Esophagus mucosa (tissue), 1 donor: ENCODE measurements at places on chromosomes 12 and 14. TPM values are rescaled to one million over a fixed set of nuclear protein-coding genes. Genes with fewer than 3 reads are reported as not detected.

GRCh38 chr14:81133400-81133799 lies 87.4 kb downstream of the GTF2A1 start:
- ATAC-seq: no peak

DNA sequence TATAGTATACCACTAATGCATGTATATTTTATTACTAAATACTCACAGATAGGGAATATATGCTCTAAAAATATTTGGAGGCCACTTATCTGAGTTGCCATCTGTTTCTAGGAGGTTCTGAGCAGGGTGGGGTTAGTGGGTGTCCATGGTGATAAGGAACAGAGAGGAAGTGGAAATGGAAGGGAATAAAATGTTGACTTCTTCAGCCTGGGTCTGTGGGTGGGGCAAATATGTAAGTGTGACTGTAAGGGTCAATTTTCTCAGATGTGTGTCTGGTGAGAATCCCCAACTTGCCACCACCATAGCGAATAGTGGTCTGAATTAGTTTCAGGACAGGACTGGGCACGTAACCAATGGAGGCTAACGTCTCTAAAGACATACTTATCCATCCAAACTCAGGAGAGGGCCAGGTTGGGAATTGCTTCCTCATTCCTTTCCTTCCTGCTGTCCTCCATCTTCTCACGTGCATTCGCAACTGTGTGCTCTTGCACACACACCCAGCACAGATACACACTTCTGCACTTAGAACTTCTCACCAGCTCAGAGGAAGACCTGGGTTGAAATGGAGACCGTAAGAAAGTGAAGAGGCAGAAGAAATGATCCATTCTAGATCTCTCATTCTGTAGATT lies 54.2 kb upstream of the GZMB start:
- no peak for ATAC-seq

DNA sequence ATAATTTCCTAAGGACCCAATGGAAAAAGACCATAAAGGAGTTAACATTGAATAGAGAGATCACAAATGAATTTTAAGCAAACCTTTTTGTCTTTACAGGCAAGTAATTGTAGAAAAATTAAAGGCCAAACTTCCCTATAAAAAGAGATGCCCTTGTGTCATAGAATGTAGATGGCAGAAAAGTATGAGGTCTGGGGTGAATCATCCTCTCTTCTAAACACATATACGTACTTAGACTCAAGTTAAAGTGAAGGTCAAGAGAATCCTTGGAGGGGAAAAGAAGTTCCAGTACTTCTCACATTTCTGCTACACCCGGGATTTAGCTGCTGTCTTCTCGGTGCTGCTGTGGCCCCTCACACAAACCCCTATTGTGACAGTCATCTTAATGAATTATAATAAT lies 116.2 kb upstream of the ARID2 start:
- ATAC-seq: no peak

DNA sequence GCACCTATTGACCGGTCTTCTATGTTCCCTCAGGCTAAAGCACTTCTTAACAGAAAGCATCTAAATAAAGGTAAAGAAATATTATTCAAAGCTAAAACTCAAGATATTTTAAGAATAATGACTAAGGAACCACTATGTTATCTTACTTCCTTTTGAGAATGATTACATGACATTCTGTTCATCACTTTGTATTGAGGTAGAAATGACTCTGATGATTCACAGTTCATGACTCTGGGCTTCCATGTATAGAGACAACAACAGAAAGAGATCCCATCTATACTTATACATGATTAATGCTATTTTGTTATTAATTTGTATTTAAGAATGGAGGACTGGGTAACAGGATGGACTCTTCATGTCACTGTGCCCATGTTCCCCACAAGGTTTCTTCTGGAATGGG lies 218.3 kb upstream of the OR4E1 start:
- ATAC-seq: no peak

- ATAC-seq: no peak
These were observed 481.4 kb downstream of the MDGA2 start for GRCh38 chr14:47194055-47194454.

DNA sequence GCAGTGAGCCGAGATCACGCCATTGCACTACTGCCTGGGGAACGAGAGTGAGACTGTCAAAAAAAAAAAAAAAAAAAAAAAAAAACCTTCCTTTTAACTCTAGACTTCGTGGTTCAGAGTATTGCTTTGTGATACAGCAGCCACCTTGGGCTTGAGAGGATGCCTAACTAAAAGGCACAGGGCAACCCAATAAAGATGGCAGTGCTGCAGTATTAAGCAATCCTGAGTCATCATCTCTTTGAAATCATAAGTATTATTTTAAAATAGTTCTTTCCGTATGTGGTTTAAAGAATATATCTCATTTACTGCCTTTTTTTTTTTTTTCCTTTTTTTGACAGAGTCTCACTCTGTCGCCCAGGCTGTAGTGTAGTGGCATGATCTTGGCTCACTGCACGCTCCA lies 116.1 kb downstream of the PLEKHA5 start:
- no peak for ATAC-seq

Gene FMNL3
- total RNA-seq: 3.0 TPM
